ENCODE measurements at places on chromosomes 2 and 18.

- DNase-seq = no peak
These were observed 124.0 kb downstream of the NRP2 start for GRCh38 chr2:205806143-205806905.

DNA sequence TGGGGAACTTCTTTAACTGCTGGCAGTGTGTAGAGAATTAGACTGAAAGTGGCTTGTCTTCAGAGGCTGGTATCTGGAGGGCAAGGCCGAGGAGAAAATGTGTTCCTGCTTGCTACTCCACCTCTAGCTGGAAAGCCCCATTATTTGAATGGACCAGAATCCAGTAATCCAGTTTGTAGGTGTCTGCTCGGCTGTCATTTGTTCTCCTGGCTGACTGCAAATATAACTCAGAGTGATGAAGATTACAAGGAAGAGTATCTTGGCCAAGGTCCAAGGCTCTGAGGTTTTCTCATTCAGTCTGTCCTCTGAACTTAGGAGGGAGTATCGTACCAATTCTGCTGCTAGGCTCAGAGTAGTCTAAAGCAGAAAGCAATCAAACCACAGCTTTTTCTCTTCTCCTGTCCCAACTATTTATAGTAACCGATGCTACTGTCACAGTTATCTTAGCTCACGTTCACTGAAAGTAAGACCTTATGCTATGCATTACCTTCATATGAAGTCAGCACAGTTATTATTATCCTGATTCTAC is 228.6 kb downstream of the SETBP1 start:
- no peak for DNase-seq

GRCh38 chr2:240813231-240813921 is 6.6 kb downstream of the KIF1A start:
- no peak for DNase-seq

DNA sequence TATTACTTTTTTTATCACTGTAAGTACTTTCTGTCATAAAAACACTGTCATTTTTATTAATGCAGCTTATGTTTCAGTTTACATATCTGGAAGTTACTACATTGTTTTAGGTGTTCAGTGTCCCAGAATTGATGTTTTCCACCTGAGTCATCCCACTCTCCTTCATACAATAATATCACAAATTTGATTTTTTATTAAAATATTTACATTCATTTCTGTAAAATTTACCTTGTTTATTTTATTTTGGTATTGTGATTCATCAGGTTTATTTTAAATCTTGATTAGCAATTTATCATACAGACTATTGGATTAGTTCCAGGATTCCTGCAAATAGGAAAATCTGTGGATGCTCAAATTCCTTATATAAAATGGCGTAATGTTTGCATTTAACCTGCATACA is 1662.9 kb downstream of the SUCLG1 start:
- no peak for DNase-seq

DNA sequence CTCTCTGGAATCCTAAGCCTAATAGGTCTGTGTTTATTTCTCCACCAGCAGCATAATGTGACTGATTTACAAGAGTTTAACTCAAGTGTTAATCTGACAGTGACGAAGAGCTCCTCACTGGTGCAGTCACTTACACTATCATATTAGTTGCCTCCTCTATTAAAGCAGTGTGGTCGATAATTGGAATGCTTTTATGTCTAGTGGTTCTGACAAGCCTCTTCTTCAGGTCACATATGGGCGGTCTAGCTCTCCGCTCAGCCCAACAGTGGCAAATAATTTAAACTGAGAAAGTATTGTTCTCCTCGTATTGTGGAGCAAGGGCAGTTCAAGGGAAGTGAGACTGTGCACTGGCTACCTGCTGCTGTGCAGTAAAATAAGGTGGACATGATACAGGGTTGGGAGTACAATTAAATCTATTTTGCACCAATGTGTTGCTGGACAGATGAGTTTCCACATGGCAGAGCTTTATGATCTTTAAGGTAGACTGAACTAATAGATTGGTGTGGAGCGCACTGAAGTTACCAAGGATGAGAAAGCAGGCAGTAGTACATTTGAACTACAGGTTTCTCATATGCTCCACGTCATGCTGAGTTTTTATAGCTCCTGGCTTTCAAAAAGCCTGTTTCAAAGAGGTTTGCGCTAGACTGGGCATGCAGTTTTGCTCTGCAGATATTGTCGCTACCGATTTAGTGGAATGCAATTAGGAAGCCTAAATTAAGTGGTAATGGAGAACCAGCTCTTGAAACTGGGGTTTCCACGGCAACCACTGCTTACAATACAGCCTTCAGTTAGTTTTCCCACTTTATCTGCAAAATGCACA is 151.7 kb upstream of the POU3F3 start:
- DNase-seq = no peak

All from NCI-H526 treated with DMSO at 0.1 percent for 48 hours (cell line).